ENCODE measurements at places on chromosomes 12 and 14. TPM values are rescaled to one million over a fixed set of nuclear protein-coding genes. Genes with fewer than 3 reads are reported as not detected.
A peak's percentile ranks its signal among the peaks of the same experiment; 100 is the strongest.

DNA sequence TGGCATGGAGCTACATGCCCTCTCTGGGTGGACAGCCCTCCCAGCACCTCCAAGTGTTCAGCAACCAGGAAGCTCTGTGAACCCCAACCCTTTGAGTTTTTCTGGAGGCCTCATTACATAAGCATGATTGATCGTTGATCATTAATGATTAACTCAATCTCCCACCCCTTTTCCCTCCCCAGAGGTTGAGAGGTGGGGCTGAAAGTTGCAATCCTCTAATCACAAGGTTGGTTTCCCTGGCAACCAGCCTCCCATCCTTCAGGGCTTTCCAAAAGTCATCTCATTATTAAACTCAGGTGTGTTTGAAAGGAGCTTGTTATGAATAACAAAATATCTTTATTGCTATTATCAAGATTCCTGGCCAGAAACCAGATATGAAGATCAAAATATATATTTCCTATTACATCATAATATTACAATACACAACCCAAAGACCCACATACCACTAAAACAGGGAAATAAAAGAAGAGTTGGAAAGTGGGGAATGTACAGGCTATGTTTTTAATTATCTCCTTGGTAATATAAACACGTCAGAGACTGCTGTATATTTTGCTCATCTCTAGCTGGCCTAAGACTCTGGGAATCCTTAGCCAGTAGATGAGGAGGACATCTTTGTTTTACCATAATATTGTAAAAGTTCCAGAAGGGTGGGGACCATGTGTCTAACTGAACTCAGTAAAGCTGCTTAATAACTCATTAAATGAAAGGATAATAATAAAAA, 73.6 kb downstream of the SSPN start:
- no peaks in the 10 kb centered on the region for H3K27me3 ChIP-seq
- H3K36me3 ChIP-seq, result no peaks in the 10 kb centered on the region
- H3K4me3 ChIP-seq, result no peak overlapping the region
- peaks cover 35% of the 10 kb centered on the region for H3K4me1 ChIP-seq

GRCh38 chr12:56034586-56035332, 7.0 kb upstream of the RPS26 start:
- DNase-seq, result no peak
- no peaks in the 10 kb centered on the region for H3K36me3 ChIP-seq
- H3K27me3 ChIP-seq, result no peaks in the 10 kb centered on the region
- peaks cover 3% of the 10 kb centered on the region for H3K4me1 ChIP-seq
- H3K4me3 ChIP-seq, result no peak overlapping the region

- H3K27ac ChIP-seq, result no peak overlapping the region
- DNase-seq, result no peak
- no peaks in the 10 kb centered on the region for H3K27me3 ChIP-seq
Measured at GRCh38 chr14:34571771-34572170, 32.3 kb upstream of the EAPP start.

DNA sequence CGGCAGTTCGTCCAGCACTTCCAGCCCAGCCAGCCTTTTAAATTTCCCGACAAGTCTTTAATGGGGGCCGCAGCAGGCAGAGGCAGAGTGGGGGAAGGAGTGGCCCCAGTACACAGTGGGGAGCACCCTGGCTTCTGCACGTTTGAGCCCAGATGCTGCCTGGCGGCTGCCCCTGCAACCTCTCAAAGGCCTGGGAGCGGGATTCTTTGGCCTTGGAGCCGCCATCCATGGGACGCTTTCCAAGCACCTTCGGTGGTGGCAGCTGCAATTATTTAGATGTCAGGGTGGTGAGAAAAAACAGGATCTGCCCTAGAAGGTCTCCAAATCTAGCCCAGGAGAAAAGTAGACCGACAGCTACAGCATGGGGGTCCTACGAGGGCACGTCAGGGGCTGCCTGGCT, 46.0 kb downstream of the FAM222A start:
- no peak overlapping the region for H3K27ac ChIP-seq
- H3K36me3 ChIP-seq, result peaks cover 7% of the 10 kb centered on the region
- DNase-seq, result no peak
- H3K4me3 ChIP-seq, result no peak overlapping the region
- no peaks in the 10 kb centered on the region for H3K27me3 ChIP-seq
- peaks cover 6% of the 10 kb centered on the region for H3K4me1 ChIP-seq

GRCh38 chr12:52944683-52945388, 4.1 kb upstream of the KRT18 start:
- H3K27me3 ChIP-seq, result no peaks in the 10 kb centered on the region
- H3K27ac ChIP-seq, result peak overlapping the region; percentile 73
- DNase-seq, result no peak
- H3K4me1 ChIP-seq, result peaks cover 38% of the 10 kb centered on the region

GRCh38 chr12:54359762-54360351, 4.4 kb downstream of the GPR84 start:
- no peaks in the 10 kb centered on the region for H3K36me3 ChIP-seq
- H3K27ac ChIP-seq, result peak overlapping the region; percentile 74
- H3K4me1 ChIP-seq, result peaks cover 28% of the 10 kb centered on the region
- H3K27me3 ChIP-seq, result no peaks in the 10 kb centered on the region
- peak; percentile 11 for DNase-seq

DNA sequence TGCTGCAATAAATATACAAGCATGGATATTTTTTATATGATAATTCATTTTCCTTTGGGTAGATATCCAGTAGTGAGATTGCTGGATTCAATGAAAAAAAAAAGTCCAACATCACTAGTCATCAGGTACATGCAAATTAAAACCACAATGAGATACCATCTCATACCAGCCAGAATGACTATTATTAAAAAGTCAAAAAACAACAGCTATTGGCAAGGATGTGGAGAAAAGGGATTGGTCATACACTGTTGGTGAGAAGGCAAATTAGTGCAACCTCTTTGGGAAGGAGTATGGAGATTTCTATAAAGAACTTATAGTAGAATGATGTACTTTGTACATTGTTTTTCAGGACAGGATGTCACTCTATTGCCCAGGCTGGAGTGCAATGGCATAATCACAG, 531.2 kb upstream of the MGAT4C start:
- no peaks in the 10 kb centered on the region for H3K27me3 ChIP-seq
- H3K4me1 ChIP-seq, result no peaks in the 10 kb centered on the region
- H3K36me3 ChIP-seq, result no peaks in the 10 kb centered on the region
- no peak overlapping the region for H3K4me3 ChIP-seq
- H3K27ac ChIP-seq, result no peak overlapping the region

- H3K4me1 ChIP-seq, result peaks cover 8% of the 10 kb centered on the region
- peak; percentile 39 for DNase-seq
- no peak overlapping the region for H3K4me3 ChIP-seq
- H3K27me3 ChIP-seq, result no peaks in the 10 kb centered on the region
- H3K27ac ChIP-seq, result no peak overlapping the region
Measured at GRCh38 chr14:62015243-62015642, 253.0 kb downstream of the SNAPC1 start.

DNA sequence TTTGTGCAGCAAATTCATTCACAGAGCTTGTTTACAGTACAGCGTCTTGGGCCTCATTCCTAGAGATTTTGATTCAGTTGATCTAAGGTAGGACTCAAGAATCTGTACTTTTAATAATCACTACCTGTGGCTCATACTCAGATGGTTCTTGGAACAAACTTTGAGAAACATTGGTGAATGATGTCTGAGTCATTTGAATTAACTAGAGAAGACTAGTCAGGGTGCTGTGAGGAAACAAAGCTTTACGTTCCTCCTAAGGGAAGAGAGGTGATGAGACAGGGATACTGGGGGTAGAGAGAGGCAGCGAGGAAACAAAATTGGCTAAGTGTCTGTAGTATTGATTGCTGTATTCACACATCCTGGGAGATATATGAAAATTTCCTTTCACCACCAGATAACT, 109.4 kb downstream of the SLC15A5 start:
- no peak overlapping the region for H3K27ac ChIP-seq
- DNase-seq, result peak; percentile 60
- no peaks in the 10 kb centered on the region for H3K4me1 ChIP-seq
- 0 out of 2 replicates have a peak, but pooled peaks cover 5% of the 10 kb centered on the region for H3K27me3 ChIP-seq
- H3K36me3 ChIP-seq, result no peaks in the 10 kb centered on the region
- no peak overlapping the region for H3K4me3 ChIP-seq

DNA sequence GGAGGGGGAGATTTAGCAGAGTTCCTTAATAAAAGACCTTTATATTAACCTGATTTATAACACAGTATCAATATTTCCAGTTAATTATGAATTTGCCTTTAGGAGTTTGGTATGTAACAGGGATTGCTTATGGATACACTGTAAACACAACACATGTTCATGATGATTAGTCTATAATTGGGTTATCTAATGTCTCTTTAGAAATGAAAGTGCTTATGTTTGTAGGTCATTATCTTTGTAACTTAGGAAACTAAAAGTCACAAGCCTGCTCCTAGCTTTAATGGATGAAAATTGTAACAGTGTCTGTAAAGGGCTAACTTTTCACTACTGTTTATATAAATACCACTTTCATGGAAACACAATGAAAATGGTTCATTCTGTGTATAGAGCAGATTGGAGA, 9.4 kb downstream of the PDE3A start:
- no peaks in the 10 kb centered on the region for H3K4me1 ChIP-seq
- H3K4me3 ChIP-seq, result no peak overlapping the region
- H3K27ac ChIP-seq, result no peak overlapping the region
- H3K27me3 ChIP-seq, result peaks cover 15% of the 10 kb centered on the region
- no peak for DNase-seq
- no peaks in the 10 kb centered on the region for H3K36me3 ChIP-seq

DNA sequence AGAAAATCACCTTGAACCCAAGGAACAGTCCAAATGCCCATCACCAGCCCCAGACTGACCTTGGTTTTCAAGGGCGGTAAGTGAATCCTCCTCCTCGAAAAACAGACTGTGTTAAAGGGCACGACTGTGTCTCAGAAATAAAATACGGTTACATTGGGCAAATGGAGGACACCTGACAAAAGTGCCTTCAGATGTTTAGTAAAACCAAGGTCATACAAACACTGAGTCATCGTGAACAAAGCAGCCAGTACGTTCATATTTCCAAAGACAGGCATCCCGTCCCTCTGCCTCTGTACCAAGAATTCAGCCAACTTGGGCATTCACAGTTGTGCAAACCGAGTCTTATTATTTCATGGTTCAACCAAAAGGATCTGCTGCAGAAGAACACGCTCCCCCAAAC, 25.9 kb downstream of the FOXN3 start:
- H3K36me3 ChIP-seq, result no peaks in the 10 kb centered on the region
- H3K27me3 ChIP-seq, result no peaks in the 10 kb centered on the region
- no peak overlapping the region for H3K27ac ChIP-seq
- peaks cover 8% of the 10 kb centered on the region for H3K4me1 ChIP-seq
- DNase-seq, result peak; percentile 43
- H3K4me3 ChIP-seq, result no peak overlapping the region

- no peaks in the 10 kb centered on the region for H3K36me3 ChIP-seq
- no peak overlapping the region for H3K27ac ChIP-seq
- peaks cover 14% of the 10 kb centered on the region for H3K4me1 ChIP-seq
- no peak overlapping the region for H3K4me3 ChIP-seq
- no peak for DNase-seq
Measured at GRCh38 chr14:35212471-35213142, 79.6 kb upstream of the PSMA6 start.

GRCh38 chr12:48985475-48985897, 7.4 kb downstream of the WNT1 start:
- H3K36me3 ChIP-seq, result no peaks in the 10 kb centered on the region
- H3K27me3 ChIP-seq, result peaks cover 19% of the 10 kb centered on the region
- H3K27ac ChIP-seq, result no peak overlapping the region

- H3K4me3 ChIP-seq, result no peak overlapping the region
- H3K36me3 ChIP-seq, result no peaks in the 10 kb centered on the region
- no peak overlapping the region for H3K27ac ChIP-seq
- DNase-seq, result no peak
- no peaks in the 10 kb centered on the region for H3K4me1 ChIP-seq
Measured at GRCh38 chr12:108048686-108049085, 80.4 kb upstream of the WSCD2 start.

GRCh38 chr12:2259369-2259768, 206.6 kb downstream of the CACNA1C start:
- no peak overlapping the region for H3K4me3 ChIP-seq
- H3K27ac ChIP-seq, result no peak overlapping the region
- peaks cover 18% of the 10 kb centered on the region for H3K27me3 ChIP-seq
- no peaks in the 10 kb centered on the region for H3K4me1 ChIP-seq
- no peak for DNase-seq
- H3K36me3 ChIP-seq, result no peaks in the 10 kb centered on the region

- peaks cover 27% of the 10 kb centered on the region for H3K36me3 ChIP-seq
- no peak overlapping the region for H3K27ac ChIP-seq
- H3K27me3 ChIP-seq, result no peaks in the 10 kb centered on the region
- H3K4me3 ChIP-seq, result no peak overlapping the region
- no peaks in the 10 kb centered on the region for H3K4me1 ChIP-seq
- no peak for DNase-seq
Measured at GRCh38 chr14:65032319-65032718, 45.6 kb downstream of the FNTB start.

- H3K36me3 ChIP-seq, result no peaks in the 10 kb centered on the region
- no peaks in the 10 kb centered on the region for H3K4me1 ChIP-seq
- peaks cover 65% of the 10 kb centered on the region for H3K27me3 ChIP-seq
- no peak for DNase-seq
- no peak overlapping the region for H3K27ac ChIP-seq
Measured at GRCh38 chr12:109009766-109010165, 11.1 kb downstream of the SVOP start.

GRCh38 chr14:81344481-81345160, 55.5 kb downstream of the STON2 start:
- no peak overlapping the region for H3K4me3 ChIP-seq
- no peaks in the 10 kb centered on the region for H3K4me1 ChIP-seq
- no peak overlapping the region for H3K27ac ChIP-seq
- no peaks in the 10 kb centered on the region for H3K36me3 ChIP-seq
- no peak for DNase-seq
- no peaks in the 10 kb centered on the region for H3K27me3 ChIP-seq

- H3K27ac ChIP-seq, result no peak overlapping the region
- no peaks in the 10 kb centered on the region for H3K36me3 ChIP-seq
- peaks cover 62% of the 10 kb centered on the region for H3K27me3 ChIP-seq
- H3K4me1 ChIP-seq, result no peaks in the 10 kb centered on the region
- no peak for DNase-seq
- no peak overlapping the region for H3K4me3 ChIP-seq
Measured at GRCh38 chr12:2353691-2354090, 300.9 kb downstream of the CACNA1C start.

DNA sequence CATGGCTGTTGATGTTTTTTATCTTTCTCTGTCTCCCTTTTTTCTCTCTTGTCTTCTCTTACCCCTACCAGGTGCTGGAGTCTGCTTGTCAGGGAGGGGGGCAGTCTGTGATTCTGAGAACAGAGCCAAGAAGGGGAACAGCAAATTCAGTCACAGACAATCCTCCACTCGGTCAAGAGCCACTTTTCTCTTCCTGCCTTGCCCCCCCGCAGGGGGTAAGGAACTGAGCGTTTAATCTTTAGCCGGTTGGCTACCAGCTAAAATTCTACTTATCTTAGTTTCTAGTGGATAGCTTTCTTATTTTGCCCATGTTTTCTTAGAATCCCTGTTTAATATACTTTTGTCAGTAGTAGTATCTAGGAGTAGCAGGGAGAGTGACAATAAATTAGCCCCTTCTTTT, 1.9 kb downstream of the RIMKLB start:
- no peaks in the 10 kb centered on the region for H3K4me1 ChIP-seq
- H3K27ac ChIP-seq, result no peak overlapping the region
- H3K36me3 ChIP-seq, result no peaks in the 10 kb centered on the region
- no peak overlapping the region for H3K4me3 ChIP-seq
- peaks cover 39% of the 10 kb centered on the region for H3K27me3 ChIP-seq

Gene TAS2R42
- not detected for total RNA-seq

Gene PNMA1
- total RNA-seq, result 36.7 TPM

Gene TSPAN11
- total RNA-seq, result not detected

Gene RNASE3
- not detected for total RNA-seq

Gene FAM222A
- 11.7 TPM for total RNA-seq

Gene CCDC175
- not detected for total RNA-seq

Gene RAPGEF3
- 6.7 TPM for total RNA-seq

Gene ERBB3
- total RNA-seq, result 40.6 TPM

Gene OR10G2
- total RNA-seq, result not detected

Gene RAB3IP
- 28.6 TPM for total RNA-seq

Data from PC-3 (cell line).